ENCODE measurements at places on chromosomes 11 and 22.

DNA sequence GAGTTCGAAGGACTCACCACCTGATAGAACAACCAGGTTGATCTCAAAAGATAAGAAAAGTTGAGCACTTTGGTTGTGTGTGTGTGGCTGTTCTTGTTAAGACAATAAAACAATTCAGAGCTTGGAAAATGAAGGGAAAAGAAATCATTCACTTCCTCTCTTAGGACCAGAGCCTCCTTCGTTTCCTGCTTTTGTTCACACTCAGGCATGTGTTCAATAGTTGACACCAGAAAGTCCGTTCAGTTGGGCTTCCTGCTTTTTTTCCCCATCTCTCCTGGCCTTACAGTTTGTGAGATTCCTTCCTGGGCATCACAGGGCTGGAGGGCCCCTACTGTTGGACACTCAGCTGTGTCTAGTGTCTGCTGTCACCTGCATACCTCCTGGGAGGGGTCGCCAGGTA is 48.0 kb downstream of the TSPAN18 start:
- no peak for DNase-seq

DNA sequence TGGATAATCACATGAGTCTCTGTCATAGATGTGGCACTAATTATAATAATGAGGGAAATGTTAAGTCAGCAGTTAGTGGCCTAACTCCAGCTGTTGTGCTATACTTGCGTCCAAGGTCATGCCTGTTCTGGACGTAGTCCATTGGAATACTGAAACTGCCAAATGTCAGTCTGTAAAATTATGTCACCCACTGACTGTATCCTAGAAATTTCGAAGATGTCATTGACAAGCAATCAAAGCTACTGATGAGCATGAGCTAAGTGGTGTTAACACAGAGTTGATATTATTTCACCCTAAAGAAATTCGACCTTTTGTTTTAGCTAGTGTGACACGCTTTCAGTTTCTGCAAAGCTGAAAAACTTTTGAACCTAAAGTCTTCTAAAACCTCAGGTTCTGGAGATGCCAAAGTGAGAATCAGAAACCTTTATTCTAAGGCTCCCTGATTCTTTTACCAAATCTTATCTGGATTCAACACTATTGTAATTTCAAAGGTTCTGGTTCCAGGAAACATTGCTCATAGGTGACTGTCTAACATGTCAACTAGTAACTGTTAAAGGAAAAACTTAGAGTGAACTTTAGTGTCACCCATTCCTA is 14.9 kb upstream of the ME3 start:
- DNase-seq, result no peak

- no peak for DNase-seq
Measured at GRCh38 chr11:10400856-10401255, 54.2 kb upstream of the AMPD3 start.

DNA sequence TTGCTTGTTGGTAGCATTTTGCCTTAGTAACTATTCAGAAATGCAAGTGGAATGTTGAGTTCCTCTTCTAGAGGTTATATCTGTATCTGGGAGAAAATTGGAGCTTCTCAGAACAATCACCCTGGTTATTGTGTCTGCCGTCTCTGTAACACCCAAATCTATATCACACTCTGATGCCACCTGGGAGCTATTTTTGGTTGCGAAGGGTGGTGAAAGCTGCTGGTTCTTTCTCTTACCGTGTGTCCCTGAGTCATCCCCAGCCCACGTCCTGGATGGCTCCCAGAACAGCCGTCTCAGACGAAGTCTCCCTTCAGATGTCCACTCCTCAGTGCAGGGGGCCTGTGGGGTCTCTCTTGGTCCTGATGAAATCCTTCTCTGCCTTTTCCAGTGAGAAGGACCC is 83.5 kb downstream of the C22orf31 start:
- peak; percentile 21 for DNase-seq

- no peak for DNase-seq
Measured at GRCh38 chr11:12075822-12076821, 34.3 kb upstream of the MICAL2 start.

DNA sequence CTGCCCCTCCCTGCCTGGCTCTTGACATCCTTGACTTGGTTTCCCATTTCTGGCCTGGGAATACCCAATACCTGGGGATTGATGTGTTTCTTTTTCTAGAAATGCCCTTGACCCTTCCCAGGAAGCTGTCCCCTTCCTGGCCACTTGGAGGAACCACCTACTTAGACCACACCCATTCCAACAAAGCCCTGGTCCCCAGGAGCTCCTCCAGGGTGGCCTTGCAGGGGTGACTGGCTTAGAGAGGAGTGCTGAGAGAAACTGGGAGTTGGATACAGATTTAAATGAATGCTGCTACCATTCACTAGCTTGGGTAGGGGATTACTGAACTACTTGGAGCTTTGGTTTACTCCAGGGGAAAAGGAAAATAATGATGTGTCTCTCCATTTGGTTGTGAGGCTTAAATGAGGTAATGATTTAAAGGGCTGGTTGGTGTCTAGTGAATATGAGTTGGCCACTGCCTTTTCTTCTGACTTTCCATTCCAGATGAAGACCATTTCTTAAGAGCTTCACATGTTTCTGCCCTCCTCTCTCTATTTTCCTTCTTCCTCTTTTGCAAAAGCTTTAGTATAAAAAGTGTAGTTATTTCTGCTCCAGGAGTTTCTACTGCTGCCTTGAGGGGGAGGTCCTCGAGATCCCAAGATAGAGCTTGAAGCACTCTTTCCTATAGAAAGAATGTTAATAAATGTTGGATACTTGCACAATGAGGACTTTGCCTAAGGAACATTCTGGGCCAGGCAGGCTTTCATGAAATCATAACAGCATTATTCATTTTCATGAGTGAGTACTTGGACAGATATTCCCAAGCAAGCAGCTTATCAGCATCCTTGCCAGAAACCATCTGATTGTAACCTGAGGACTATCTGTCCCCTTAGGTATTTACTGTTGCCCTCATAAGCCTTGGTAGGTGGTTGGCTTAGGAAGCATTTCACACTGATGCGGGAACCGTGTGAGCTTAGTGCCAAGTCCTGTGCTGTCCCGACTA is 22.4 kb downstream of the PANX1 start:
- no peak for DNase-seq

GRCh38 chr11:63845303-63845702 is 6.4 kb downstream of the MARK2 start:
- peak; percentile 64 for DNase-seq

DNA sequence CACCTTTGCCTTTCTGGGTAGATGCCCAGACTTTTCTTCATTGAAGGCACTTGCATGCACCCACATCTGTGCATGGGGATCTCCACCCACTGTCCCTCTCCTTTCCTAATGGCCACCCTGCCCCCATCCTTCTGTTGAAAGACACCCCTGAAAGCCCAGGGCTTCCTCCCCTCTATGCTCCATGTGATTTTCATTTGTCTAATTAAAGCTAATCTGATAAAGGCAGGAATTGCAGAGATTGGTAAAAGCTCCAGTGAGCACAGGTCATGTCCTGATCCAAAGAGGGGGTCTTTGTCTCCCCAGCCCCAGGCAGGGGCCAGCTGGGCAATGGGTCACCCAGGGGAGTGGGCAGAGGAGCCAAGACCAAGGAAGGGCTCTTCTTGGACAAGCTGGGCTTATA is 107.6 kb upstream of the CD82 start:
- DNase-seq, result no peak

- DNase-seq, result peak; percentile 88
Measured at GRCh38 chr11:76380159-76380976, 564 bp downstream of the THAP12 start.

Measured in DMS53 (cell line).